ENCODE measurements at places on chromosomes 1 and 21. TPM values are rescaled to one million over a fixed set of nuclear protein-coding genes. Genes with fewer than 3 reads are reported as not detected.

Gene MCM3AP
- 121 TPM for total RNA-seq

Gene MNDA
- total RNA-seq, result not detected

Gene CDA
- not detected for total RNA-seq

Gene PRDM16
- 0.07 TPM for total RNA-seq

Gene TRIM17
- not detected for total RNA-seq

Gene LCE1B
- not detected for total RNA-seq

Gene TP73
- 13.0 TPM for total RNA-seq

Gene DAB1
- 3.1 TPM for total RNA-seq

Gene HIVEP3
- total RNA-seq, result 15.1 TPM

Gene PLA2G2D
- not detected for total RNA-seq

Gene HSF2BP
- total RNA-seq, result 1.0 TPM

Gene PPP1R8
- 60.2 TPM for total RNA-seq

Gene LRRN2
- total RNA-seq, result 6.9 TPM

Gene LRRC53
- 0.42 TPM for total RNA-seq

Gene HMGCS2
- total RNA-seq, result not detected

Gene MX1
- total RNA-seq, result 1.5 TPM

Gene RPL22
- total RNA-seq, result 275 TPM

Gene FCRL3
- total RNA-seq, result not detected

Gene CHD5
- total RNA-seq, result 0.96 TPM

Gene TRIM67
- total RNA-seq, result 3.9 TPM

Gene TFF2
- not detected for total RNA-seq

Gene SPRR2E
- total RNA-seq, result not detected

Gene KAZN
- 7.9 TPM for total RNA-seq

Gene DMBX1
- total RNA-seq, result not detected

Gene NME7
- 18.6 TPM for total RNA-seq

Gene MEAF6
- 61.5 TPM for total RNA-seq

Gene NECTIN4
- 0.39 TPM for total RNA-seq

Gene TOR1AIP1
- total RNA-seq, result 11.1 TPM

Gene ILDR2
- total RNA-seq, result 0.56 TPM

Gene MTARC2
- total RNA-seq, result 3.0 TPM

Gene KRTAP12-2
- total RNA-seq, result not detected

Gene HPCAL4
- not detected for total RNA-seq

Gene HSPA13
- 59.3 TPM for total RNA-seq

Gene AKR7A3
- 1.9 TPM for total RNA-seq

Gene CCDC27
- total RNA-seq, result not detected

Gene OR2T2
- total RNA-seq, result not detected

Gene CFAP74
- total RNA-seq, result not detected

All from glutamatergic neuron (in vitro differentiated cells).